ENCODE measurements at places on chromosomes 3 and 15. TPM values are rescaled to one million over a fixed set of nuclear protein-coding genes. Genes with fewer than 3 reads are reported as not detected.

GRCh38 chr15:67064607-67065530, 533 bp upstream of the SMAD3 start:
- H3K27me3 ChIP-seq = no peaks in the 10 kb centered on the region
- H3K27ac ChIP-seq = peak overlapping the region; percentile 94
- no peaks in the 10 kb centered on the region for H3K36me3 ChIP-seq
- peaks cover 64% of the 10 kb centered on the region for H3K4me1 ChIP-seq

GRCh38 chr3:11145888-11146287, 8.4 kb upstream of the HRH1 start:
- no peak overlapping the region for H3K4me3 ChIP-seq
- H3K36me3 ChIP-seq = no peaks in the 10 kb centered on the region
- no peaks in the 10 kb centered on the region for H3K4me1 ChIP-seq
- no peak for DNase-seq

DNA sequence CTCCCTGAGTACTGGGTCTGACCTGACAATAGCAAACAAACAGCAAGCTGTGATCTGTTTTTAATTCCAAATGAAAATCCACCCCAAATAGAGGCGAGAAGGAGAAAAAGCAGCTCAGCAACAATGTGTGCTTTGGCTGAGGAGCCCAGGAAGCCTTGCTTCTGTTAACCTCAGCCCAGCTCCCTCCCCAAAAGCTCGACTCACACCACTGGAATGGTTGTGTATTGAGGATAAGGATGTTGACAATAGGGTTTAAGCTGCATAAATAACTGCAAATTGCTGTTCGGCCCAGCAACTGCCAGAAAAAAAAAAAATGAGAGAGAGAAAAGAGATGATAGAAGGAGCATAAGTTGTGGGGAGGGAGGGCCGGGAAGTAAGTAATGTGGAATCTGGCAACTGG, 104.0 kb upstream of the TBC1D5 start:
- no peak overlapping the region for H3K27ac ChIP-seq
- H3K27me3 ChIP-seq = no peaks in the 10 kb centered on the region
- H3K36me3 ChIP-seq = no peaks in the 10 kb centered on the region
- no peak for DNase-seq

DNA sequence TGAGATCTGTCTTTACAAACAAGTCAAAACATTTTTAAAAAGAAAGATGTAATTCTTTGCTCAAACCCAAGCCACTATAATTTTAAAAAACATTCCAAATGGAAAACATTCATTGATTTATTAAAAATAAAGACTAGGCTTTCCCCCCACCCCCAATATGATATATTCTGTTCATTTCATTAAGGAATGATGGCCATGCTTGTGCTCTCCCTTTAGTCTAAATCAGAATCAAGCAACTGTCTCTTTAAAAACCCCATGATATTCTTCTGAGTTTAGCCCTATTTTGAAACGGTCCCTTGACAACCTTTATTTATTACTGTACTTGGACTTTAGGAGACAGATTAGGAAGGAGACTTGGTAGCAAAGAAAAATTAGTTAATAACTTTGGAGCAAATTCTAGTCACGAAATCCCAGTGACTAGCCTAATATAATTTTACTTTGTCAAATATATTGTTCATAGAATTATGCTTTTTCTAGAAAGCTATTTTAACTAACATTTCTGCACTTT, 38.4 kb downstream of the TSC22D2 start:
- no peak for DNase-seq
- H3K4me3 ChIP-seq = no peak overlapping the region
- H3K27me3 ChIP-seq = no peaks in the 10 kb centered on the region
- H3K36me3 ChIP-seq = no peaks in the 10 kb centered on the region
- no peaks in the 10 kb centered on the region for H3K4me1 ChIP-seq
- H3K27ac ChIP-seq = no peak overlapping the region

- H3K27me3 ChIP-seq = no peaks in the 10 kb centered on the region
- no peaks in the 10 kb centered on the region for H3K36me3 ChIP-seq
- H3K4me3 ChIP-seq = no peak overlapping the region
- no peaks in the 10 kb centered on the region for H3K4me1 ChIP-seq
Measured at GRCh38 chr3:183149915-183150750, 12.4 kb downstream of the LAMP3 start.

DNA sequence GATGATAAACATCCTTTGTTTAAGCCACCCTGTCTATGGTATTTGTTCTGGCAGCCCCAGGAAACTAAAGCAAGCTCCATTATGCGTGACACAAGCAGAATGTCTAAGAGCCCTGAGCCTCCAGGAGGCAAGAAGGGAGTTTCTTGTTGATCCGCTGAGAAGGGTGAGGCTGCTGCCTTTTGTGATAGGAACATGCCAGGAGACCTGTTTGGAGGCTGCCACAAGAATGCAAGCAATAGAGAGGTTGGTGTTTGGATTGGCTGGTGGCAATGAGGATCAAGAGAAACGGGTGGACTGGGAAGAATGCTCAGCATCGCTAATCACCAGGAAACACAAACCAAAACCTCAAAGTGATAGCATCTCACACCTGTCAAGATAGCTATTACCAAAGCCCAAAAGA, 104.8 kb downstream of the ASB7 start:
- no peak overlapping the region for H3K4me3 ChIP-seq
- peaks cover 6% of the 10 kb centered on the region for H3K4me1 ChIP-seq
- no peaks in the 10 kb centered on the region for H3K36me3 ChIP-seq
- no peak for DNase-seq
- H3K27me3 ChIP-seq = peaks cover 32% of the 10 kb centered on the region

DNA sequence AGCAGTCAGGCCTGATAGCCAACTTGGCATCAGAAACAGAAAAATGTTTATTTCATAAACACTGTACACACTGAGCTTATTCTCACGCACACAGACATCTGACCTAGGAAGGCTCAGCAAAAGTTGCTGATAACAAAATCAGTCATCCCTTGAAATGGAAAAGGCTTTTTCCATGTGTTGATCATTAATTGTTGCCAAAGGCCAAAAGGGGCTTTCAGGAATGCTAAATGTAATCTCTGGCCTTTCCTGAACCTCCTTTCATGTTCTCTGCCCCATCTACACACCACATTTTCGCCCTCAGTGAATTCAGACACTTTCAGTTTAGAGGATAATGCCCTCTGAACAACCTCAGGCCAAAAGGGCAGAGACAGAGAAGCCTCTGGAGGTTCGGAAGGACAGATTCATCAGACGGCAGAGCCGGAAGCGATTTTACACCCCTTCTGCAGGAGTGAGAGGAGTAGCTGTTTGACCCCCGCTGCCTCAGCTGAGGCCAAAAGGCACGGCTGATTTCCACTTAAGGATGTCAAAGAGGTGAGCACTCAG, 14.5 kb downstream of the RTP4 start:
- no peak overlapping the region for H3K27ac ChIP-seq
- H3K27me3 ChIP-seq = no peaks in the 10 kb centered on the region
- H3K36me3 ChIP-seq = no peaks in the 10 kb centered on the region
- no peak overlapping the region for H3K4me3 ChIP-seq
- no peaks in the 10 kb centered on the region for H3K4me1 ChIP-seq

DNA sequence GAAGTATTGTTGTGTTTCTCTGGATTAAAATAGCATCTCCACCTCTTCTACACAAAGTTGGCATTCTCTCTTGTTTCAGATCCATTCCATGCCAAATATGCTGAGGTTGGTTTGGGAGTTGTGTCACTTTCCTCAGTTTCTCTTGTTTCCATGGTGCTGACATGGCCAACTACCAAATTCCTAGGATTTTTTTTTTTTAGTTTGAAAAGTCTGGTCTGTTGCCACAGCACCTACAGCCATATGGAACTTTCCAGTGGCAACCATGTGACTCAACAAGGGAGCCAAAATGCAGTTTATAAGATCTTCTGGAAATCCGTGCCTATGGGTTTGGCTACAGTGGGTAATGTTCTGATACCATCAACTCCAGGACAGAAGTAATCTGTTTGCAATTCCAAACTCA, 96.0 kb upstream of the CLSTN2 start:
- H3K27me3 ChIP-seq = no peaks in the 10 kb centered on the region
- no peak overlapping the region for H3K4me3 ChIP-seq
- H3K36me3 ChIP-seq = no peaks in the 10 kb centered on the region
- no peak overlapping the region for H3K27ac ChIP-seq

- no peak overlapping the region for H3K27ac ChIP-seq
- no peaks in the 10 kb centered on the region for H3K27me3 ChIP-seq
- H3K4me1 ChIP-seq = no peaks in the 10 kb centered on the region
- no peak for DNase-seq
Measured at GRCh38 chr3:145557405-145557804, 603.6 kb downstream of the PLOD2 start.

- no peaks in the 10 kb centered on the region for H3K36me3 ChIP-seq
- no peaks in the 10 kb centered on the region for H3K27me3 ChIP-seq
- no peak overlapping the region for H3K4me3 ChIP-seq
- H3K27ac ChIP-seq = no peak overlapping the region
- H3K4me1 ChIP-seq = peaks cover 6% of the 10 kb centered on the region
Measured at GRCh38 chr3:24428481-24428880, 66.2 kb downstream of the THRB start.

- H3K27me3 ChIP-seq = no peaks in the 10 kb centered on the region
- H3K27ac ChIP-seq = peak overlapping the region; percentile 76
- H3K4me3 ChIP-seq = peak overlapping the region; percentile 52
Measured at GRCh38 chr15:101615986-101616848, 36.0 kb downstream of the TM2D3 start.

- peak; percentile 75 for DNase-seq
- H3K36me3 ChIP-seq = no peaks in the 10 kb centered on the region
- H3K4me3 ChIP-seq = peak overlapping the region; percentile 54
- peak overlapping the region; percentile 81 for H3K27ac ChIP-seq
- no peaks in the 10 kb centered on the region for H3K27me3 ChIP-seq
Measured at GRCh38 chr3:187889601-187890404, 144.5 kb upstream of the BCL6 start.

DNA sequence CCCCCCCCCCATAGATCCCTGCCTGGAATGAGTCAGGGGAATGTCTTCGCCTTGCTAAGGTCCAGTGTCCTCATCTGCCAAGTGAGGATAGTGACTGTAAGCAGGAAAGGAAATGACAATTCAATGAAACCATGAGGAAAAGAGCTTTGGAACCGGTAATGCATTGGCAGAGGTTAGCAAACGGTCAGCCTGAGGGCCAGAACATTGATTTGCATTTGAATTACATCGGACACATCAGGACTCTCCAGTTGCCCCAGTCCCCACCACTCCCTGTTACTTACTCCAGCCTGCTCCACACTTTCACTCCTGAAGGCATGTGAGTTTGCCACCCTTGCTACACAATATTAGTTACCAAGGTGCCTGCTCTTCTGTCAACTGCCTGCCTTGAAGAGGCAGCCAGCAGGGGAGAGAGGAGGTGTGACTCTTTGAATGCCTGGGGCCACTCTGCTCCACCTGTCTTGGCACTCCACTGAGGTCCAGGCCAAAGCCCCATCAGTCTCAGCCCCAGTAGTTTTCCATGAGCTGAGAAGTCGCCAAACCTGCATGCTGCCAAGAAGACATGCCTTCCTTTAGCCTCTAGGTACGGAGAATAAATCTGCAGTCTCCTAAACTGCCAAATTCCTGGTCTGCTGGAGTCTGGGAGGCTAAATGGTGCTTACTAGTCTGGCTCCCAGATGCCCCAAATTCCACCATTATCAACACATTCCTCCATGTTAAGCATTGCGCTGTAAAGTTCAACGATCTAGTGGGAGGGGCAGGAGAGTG, 191.7 kb upstream of the TLE3 start:
- H3K4me3 ChIP-seq = no peak overlapping the region
- H3K27ac ChIP-seq = no peak overlapping the region
- DNase-seq = no peak
- H3K4me1 ChIP-seq = peaks cover 8% of the 10 kb centered on the region

DNA sequence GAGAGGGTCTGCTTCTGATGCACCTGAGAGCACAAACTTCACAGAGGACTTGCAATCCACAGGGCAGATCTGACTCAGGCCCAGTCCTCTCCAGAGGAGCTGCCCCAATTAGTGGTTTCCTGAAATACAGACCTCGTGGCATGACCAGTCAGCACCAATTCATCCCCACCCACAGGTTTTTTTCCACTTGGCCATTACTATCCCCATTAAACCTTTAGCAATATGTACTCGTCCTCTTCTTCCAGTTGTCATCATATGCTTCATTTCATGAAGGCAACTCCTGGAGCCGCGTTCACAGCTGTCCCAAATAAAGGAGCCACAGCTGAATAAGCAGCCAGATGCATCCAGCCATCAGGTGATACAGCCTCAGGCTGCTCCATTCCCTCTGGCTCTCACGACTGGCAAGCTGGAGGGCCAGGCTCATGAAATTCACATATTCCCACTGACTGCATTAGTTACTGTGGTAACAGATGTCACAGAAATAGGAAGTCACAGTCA, 163.1 kb downstream of the FMN1 start:
- H3K4me1 ChIP-seq = no peaks in the 10 kb centered on the region
- H3K36me3 ChIP-seq = no peaks in the 10 kb centered on the region
- no peak overlapping the region for H3K4me3 ChIP-seq
- H3K27me3 ChIP-seq = no peaks in the 10 kb centered on the region

- no peaks in the 10 kb centered on the region for H3K36me3 ChIP-seq
- no peak overlapping the region for H3K27ac ChIP-seq
- H3K4me1 ChIP-seq = peaks cover 11% of the 10 kb centered on the region
- peak overlapping the region; percentile 46 for H3K4me3 ChIP-seq
Measured at GRCh38 chr3:184526088-184526433, 35.5 kb upstream of the EPHB3 start.

DNA sequence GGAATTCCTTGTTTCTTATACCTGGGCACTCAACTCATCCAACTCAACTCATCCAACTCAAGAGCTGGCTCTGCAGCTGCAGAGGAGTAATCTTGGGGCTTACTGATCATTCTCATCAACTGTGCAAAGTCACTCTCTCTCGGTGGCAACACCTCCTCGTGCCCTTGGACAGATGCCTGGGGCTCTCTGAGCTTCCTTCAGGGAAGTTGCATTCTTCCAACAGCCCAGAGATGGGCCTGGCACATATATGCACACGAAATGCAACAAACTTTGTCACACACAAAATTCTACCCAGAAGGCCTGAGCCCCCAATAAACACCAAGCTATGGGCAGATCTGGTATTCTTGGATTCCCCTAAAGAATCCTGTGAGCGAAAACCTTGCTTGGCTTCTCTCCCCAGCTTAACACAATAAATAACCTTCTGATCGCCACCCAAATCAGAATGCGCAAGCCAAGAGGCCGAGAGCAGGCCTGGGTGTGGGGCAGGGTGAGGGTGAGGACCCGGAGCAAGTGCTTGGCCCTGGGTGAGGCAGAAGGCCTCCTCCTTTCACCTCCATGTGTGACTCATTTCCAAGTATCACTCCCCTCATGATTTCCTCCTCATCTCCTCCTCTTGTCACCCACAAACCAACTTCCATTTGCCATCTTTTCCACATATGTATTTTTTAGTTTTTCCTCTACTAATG, 15.4 kb downstream of the TGM5 start:
- DNase-seq = no peak
- no peak overlapping the region for H3K4me3 ChIP-seq
- no peak overlapping the region for H3K27ac ChIP-seq
- H3K36me3 ChIP-seq = no peaks in the 10 kb centered on the region

GRCh38 chr3:49132437-49133225, at the start of gene LAMB2:
Gene LAMB2, minus strand, starts transcription at chr3:49133050. Its CDS starts 183 bp downstream, at chr3:49132867.
- peak; percentile 79 for DNase-seq
- peaks cover 5% of the 10 kb centered on the region for H3K36me3 ChIP-seq
- H3K27ac ChIP-seq = peak within 1 kb of the TSS; percentile 80
- peak within 1 kb of the TSS; percentile 78 for H3K4me3 ChIP-seq

SATB1 gene
- 0.14 TPM for polyA plus RNA-seq

KNL1 gene
- polyA plus RNA-seq = 6.1 TPM

ASB14 gene
- not detected for polyA plus RNA-seq

OPA1 gene
- polyA plus RNA-seq = 17.2 TPM

TMEM45A gene
- 22.7 TPM for polyA plus RNA-seq

ERICH6 gene
- not detected for polyA plus RNA-seq

NEIL1 gene
- polyA plus RNA-seq = 20.8 TPM

LAMB2 gene
- polyA plus RNA-seq = 619 TPM

STRA6 gene
- 1.6 TPM for polyA plus RNA-seq

IL20RB gene
- 0.32 TPM for polyA plus RNA-seq

C2CD4A gene
- not detected for polyA plus RNA-seq

BCL2A1 gene
- polyA plus RNA-seq = 0.21 TPM

TM4SF18 gene
- 0.15 TPM for polyA plus RNA-seq

SLC12A1 gene
- not detected for polyA plus RNA-seq

GHSR gene
- not detected for polyA plus RNA-seq

Data from HepG2 (cell line).